Globus pallidus (tissue), 1 donor: ENCODE measurements at places on chromosomes 11 and 22.

- no peak for DNase-seq
These were observed 1.8 kb downstream of the GAS2 start for GRCh38 chr11:22668005-22668796.

DNA sequence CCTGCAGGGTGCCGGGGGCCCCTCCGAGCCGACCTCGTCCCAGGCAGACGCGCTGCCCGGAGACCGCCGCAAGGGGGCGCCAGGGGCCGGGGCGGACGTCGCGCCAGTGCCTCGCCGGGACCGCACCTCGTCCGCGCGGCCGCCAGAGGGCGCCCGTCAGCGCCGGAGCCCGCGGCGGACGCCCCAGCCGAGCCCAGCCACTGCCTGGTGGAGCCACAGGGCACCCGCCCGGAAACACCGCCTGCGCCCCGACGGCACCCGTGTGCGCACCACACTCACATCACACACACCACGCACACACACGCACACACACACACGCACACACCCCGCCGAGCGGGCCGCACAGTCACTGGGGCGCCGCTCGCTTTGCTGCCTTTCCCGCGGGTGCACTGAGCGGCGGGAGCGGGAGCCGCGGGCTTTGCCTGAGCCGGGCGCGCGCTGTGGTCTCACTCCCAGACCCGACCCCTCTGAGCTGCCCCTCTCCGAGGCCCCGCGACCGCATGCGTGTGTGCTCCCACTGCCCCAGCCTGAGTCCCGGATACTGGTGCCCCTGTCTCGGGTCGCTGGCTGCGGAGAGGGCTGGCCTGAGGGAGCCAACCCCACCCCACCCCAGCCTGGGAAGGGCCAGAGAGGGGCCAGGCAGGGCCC, 449.3 kb downstream of the OPCML start:
- DNase-seq, result peak; percentile 42

DNA sequence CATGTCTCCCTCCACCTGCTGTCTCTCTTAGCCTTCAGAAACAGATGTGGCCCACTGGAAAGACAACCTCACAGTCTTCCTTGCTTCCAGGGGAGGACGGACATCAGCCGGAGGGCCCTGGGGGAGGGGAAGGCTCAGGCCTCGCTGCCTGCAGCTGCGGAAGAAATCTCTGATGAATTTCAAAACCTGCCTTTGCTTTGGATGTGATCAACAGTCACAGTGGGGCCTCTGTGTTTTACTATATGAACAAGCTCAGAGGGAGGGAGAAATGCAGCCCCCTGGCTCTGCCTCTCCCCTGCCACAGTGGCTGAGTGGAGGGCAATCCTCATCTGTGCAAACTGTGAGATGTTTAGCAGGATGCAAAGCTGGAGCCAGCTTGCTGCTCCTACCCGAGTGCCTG, 282.8 kb downstream of the NTM start:
- DNase-seq, result peak; percentile 65

DNA sequence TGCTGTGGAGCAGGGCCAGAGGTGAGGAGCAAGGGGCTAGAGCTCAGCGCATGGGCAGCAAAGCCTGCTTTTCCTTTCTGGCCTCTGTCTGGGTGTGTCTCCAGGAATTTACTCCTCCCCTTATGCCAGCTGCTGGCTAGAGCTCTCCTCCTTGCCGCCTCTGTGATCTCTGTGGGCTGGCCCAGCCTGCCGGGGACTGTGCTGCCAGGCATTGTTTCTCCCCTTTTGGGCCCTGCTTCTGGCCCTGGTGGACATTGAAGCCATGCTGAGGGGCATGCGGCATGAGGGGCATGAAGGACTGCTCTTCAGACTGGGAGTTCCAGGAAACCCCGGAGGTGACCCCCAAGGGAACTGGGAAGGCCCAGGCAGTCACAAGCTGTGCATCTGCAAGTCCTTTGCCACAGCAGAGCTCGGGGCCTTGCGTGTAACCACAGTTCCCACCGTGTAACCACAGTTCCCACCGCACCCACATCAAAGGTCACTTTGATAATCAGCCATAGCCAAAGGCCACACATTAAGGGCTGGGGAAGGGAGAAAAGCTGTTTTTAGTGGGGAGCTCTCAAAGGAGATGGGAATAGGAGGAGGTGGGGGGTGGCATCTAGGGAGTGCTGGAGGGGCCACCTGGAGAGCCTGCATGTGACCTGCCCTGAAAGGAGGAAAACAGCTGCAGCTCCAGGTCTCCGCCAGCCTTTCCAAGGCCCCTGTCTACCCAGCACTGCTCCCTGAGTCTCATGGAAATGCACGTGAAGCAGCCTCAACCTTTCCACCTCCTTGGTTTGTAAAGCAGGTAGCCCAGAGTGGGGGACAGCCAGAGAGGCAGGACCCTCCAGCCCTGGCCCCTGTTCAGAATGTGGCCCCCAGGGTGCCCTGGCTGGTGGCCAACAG, 62.3 kb downstream of the PPFIBP2 start:
- DNase-seq, result peak; percentile 75

- DNase-seq, result no peak
These were observed 1293.9 kb downstream of the JRKL start for GRCh38 chr11:97683733-97684132.

GRCh38 chr11:75350743-75351540, 519 bp downstream of the ARRB1 start:
- no peak for DNase-seq

DNA sequence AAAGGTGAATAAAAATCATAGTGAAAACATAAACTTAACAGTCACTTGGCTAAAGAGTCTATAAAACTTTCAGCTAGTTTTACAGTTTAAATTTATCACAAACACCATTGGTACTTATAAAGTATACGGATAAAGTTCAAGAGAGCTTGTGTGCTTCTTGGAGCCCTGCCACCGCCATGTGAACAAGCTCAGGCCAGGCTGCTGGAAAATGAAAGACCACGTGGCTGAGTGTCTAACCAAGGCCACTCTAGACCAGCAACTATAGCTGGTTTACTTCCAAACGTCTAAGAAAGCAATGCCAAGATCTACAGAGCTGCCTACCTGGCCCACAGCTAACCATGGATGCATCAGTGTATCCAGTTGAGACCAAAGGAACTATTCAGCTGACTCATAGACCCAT, 66.3 kb upstream of the API5 start:
- no peak for DNase-seq

DNA sequence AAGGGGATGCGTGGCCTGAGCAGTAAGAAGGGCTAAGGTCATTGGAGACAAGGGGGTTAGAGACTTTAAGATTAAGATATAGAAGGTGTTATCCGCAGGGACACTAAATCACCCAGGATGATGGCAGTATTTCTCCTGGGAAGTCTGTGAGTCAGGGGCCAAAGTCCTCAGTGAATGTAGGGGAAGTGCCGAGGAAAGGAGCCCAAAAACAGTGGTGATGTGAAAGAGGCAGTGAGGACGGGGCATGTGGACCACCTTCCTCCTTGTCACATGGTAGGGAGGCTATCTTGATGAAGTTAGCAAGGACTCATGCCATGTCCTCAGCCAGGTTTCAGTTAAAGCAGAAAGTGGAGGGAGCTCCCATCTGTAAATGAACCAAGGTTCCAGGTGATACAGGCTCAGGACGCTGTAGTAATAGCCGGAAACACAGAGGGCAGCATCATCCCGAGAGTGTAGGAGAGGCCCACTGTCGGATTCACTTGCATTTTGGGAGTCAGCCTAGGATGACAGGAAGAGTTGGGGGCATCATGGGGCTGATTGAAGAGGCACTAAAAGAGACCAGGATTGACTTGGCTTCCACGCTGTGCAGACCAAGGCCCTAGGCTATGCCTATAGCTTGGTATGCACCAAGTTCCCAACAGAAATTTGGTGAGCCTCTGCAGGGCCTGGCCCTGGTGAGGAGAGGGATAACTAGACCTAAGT, 33.5 kb downstream of the WEE1 start:
- DNase-seq, result no peak

- no peak for DNase-seq
These were observed 15.8 kb downstream of the P2RY2 start for GRCh38 chr11:73233692-73234470.

GRCh38 chr11:77056814-77057402, 9.9 kb upstream of the CAPN5 start:
- DNase-seq, result no peak

- peak; percentile 12 for DNase-seq
These were observed 17.0 kb downstream of the SLC22A12 start for GRCh38 chr11:64608046-64608445.

GRCh38 chr11:87878373-87878825, 296.8 kb downstream of the RAB38 start:
- DNase-seq, result peak; percentile 7

GRCh38 chr22:30754971-30755758, 60.5 kb downstream of the OSBP2 start:
- DNase-seq, result peak; percentile 72

GRCh38 chr11:126136507-126136906, 73.8 kb upstream of the CDON start:
- no peak for DNase-seq
